IMR-90 (cell line): ENCODE measurements at places on chromosomes 7 and 10. TPM values are rescaled to one million over a fixed set of nuclear protein-coding genes. Genes with fewer than 3 reads are reported as not detected.

Gene TMEM178B
- total RNA-seq, result under 0.01 TPM in 2 replicates

Gene BPGM
- 18.8 and 32.8 TPM in 2 replicates for total RNA-seq

Gene SEMA3E
- total RNA-seq, result 0.72 and 1.1 TPM in 2 replicates

Gene ANKRD2
- total RNA-seq, result 0.28 and 0.36 TPM in 2 replicates

Gene EPHA1
- not detected in 2 replicates for total RNA-seq
